Keratinocyte (primary cell): ENCODE measurements at places on chromosomes 6 and 20. TPM values are rescaled to one million over a fixed set of nuclear protein-coding genes. Genes with fewer than 3 reads are reported as not detected.

The RUNX2 gene
- 0.79 to 1.4 TPM (median 1.1 TPM) in 3 replicates for polyA plus RNA-seq

The AGPAT1 gene
- polyA plus RNA-seq: 46.4 to 85.1 TPM (median 54.7 TPM) in 3 replicates

The MAK gene
- polyA plus RNA-seq: 0.02 to 0.03 TPM in 2 of 3 replicates, not detected in the other

The C20orf204 gene
- 0.06 to 0.08 TPM (median 0.06 TPM) in 3 replicates for polyA plus RNA-seq

The SNPH gene
- 1.3 to 2.4 TPM (median 1.4 TPM) in 3 replicates for polyA plus RNA-seq

The RPN2 gene
- 220 to 325 TPM (median 257 TPM) in 3 replicates for polyA plus RNA-seq

The TEAD3 gene
- polyA plus RNA-seq: 5.7 to 11.1 TPM (median 8.0 TPM) in 3 replicates

The COQ3 gene
- 9.9 to 21.2 TPM (median 14.7 TPM) in 3 replicates for polyA plus RNA-seq

The TMEM170B gene
- polyA plus RNA-seq: 0.03 to 0.08 TPM (median 0.05 TPM) in 3 replicates

The LY86 gene
- not detected in 3 replicates for polyA plus RNA-seq

The HLA-A gene
- polyA plus RNA-seq: 401 to 820 TPM (median 420 TPM) in 3 replicates

The MOXD1 gene
- 2.3 to 2.7 TPM (median 2.3 TPM) in 3 replicates for polyA plus RNA-seq

The RAET1L gene
- polyA plus RNA-seq: 6.9 to 12.2 TPM (median 8.5 TPM) in 3 replicates

The PPP1R3G gene
- polyA plus RNA-seq: 0.01 to 0.06 TPM (median 0.02 TPM) in 3 replicates

The MYBL2 gene
- 0.73 to 5.6 TPM (median 4.0 TPM) in 3 replicates for polyA plus RNA-seq

The SLC13A3 gene
- 3.8 to 4.5 TPM (median 3.9 TPM) in 3 replicates for polyA plus RNA-seq

The TGM3 gene
- 0.08 TPM in 3 replicates for polyA plus RNA-seq

The BPIFB4 gene
- polyA plus RNA-seq: not detected in 3 replicates

The MCUR1 gene
- 8.3 to 15.3 TPM (median 12.2 TPM) in 3 replicates for polyA plus RNA-seq

The ALDH8A1 gene
- polyA plus RNA-seq: 0.15 to 0.66 TPM (median 0.62 TPM) in 3 replicates

The APOM gene
- 1.4 to 2.6 TPM (median 2.3 TPM) in 3 replicates for polyA plus RNA-seq

The SLC17A3 gene
- polyA plus RNA-seq: not detected in 3 replicates

The FAM135A gene
- 13.8 to 21.3 TPM (median 15.9 TPM) in 3 replicates for polyA plus RNA-seq

The CLPSL1 gene
- not detected in 3 replicates for polyA plus RNA-seq

The XKR7 gene
- polyA plus RNA-seq: not detected in 3 replicates

The SDCBP2 gene
- 27.8 to 78.9 TPM (median 36.0 TPM) in 3 replicates for polyA plus RNA-seq

The SLCO4A1 gene
- polyA plus RNA-seq: 0.43 to 1.8 TPM (median 1.4 TPM) in 3 replicates

The ECT2L gene
- 0.01 to 0.06 TPM in 2 of 3 replicates, not detected in the other for polyA plus RNA-seq

The CCN5 gene
- polyA plus RNA-seq: 0.50 TPM in 1 of 3 replicates, not detected in the others
